ENCODE measurements at places on chromosomes 3 and 15.

- DNase-seq, result no peak
Measured at GRCh38 chr15:69225355-69226022, 65.1 kb downstream of the GLCE start.

- DNase-seq, result no peak
Measured at GRCh38 chr15:36356978-36357601, 222.3 kb upstream of the CDIN1 start.

DNA sequence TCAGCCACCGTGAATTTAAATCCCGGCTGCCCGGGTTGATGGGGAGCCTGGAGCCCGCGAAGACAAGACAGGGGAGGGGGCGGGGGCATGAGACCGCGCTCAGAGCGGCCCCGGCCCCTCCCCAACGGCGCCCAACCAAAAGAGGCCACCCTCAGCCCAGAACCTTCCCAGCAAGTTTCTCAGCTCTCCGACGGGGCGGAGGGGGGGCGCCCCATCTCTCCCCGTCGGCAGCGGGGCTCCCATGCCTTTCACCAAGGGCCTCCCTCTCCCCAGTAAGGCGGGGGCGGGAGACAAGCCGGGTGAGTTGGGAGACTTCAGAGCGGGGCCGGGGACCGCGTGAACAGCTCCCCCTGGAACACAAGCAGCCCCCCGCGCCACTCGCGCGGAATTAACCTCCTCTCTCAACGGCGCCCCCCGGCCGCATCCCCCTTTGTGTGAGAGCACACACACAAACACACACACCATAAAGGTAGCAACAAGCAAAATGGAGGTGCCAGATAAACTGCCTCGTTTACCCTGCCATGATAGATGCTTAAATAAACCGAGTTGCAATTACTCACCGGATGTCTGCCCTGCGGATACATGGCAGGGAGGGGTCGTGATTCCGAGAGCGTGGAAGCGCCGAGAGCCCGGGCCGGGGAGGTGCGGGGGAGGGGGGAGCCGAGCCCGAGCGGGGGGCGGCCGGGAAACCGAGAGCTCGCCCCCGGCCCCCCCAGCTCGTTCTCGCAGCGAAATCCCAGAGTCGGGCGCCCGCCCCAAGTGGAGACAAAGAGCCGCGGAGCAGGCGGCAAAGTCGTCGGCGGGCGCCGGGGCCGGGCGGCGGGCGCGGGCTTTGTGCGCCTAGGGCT, 1.3 kb downstream of the TLE3 start:
- DNase-seq, result peak; percentile 73

DNA sequence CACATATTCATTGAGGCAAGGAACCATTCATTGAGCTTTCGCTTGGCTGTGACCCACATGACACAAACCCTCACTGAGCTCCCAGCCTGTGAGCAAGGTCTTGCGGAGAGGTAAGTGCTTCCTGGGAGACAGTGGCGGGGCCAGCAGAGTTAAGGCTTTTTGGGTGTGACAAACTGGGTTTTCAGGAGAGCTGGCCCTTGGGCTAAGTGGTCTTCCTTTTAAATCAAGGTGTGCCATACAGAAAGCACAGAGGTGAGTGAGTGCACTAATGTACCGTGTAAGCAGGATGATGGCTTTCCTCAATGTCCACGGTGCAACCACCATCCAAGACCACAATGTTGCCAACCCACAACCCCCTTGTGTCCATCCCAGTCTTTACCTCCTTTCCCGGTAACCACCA, 28.6 kb downstream of the POMGNT2 start:
- DNase-seq, result no peak

DNA sequence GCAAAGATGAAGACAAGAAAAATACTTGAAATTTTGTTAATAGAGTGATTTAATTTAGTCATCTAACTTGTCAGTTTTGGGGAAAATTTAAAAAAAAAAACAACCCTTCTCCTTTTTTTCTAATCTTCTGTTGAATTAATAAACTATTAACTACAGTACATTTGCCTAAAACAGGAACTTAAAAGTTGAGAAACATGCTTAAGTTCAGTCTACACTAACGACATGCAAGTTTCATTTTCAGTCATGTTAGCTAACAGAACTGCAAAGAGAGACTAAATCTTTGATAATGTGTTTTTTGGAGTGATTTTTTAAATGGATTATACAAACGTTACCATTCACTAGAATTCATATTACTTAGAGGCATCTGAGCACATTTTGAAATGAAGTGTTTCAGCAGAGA, 71.9 kb upstream of the MBNL1 start:
- DNase-seq, result no peak

DNA sequence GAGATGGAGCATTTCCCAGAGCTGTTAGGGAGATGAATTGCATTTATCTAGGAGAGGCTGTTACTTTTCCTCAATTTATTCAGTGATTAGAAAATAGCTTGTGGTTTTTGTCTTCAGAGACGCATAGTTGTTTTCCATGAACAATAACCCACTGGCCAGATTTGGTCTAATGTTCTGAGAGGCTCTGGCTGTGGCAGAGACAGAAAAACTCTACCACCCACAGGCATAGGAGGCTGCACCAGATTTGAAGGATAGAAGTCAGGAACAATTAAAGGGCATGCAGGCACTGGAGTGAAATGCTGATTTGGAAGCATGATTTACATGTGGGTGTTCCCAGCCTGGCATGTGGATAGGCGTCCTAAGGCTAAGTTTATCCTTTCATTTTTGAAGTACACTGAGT, 143.5 kb downstream of the NFKBIZ start:
- no peak for DNase-seq

- DNase-seq, result no peak
Measured at GRCh38 chr15:65571971-65572370, 39.0 kb downstream of the INTS14 start.

- peak; percentile 55 for DNase-seq
Measured at GRCh38 chr15:74400915-74401757, 32.6 kb downstream of the SEMA7A start.

DNA sequence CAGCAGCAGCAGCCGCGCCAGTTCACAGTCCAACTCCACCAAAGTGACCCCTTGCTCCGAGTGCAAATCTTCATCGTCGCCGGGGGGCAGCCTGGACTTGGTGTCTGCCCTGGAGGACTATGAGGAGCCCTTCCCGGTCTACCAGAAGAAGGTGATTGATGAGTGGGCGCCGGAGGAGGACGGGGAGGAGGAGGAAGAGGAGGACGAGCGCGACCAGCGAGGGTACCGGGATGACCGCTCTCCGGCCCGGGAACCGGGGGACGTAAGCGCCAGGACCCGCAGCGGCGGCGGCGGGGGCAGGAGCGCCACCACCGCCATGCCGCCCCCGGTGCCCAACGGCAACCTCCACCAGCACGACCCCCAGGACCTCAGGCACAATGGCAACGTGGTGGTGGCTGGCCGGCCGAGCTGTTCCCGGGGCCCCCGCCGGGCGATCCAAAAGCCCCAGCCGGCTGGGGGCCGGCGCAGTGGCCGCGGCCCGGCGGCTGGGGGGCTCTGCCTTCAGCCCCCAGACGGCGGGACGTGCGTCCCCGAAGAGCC, 224.1 kb upstream of the IL12A start:
- peak; percentile 7 for DNase-seq

- DNase-seq, result no peak
Measured at GRCh38 chr15:96199111-96199510, 131.4 kb upstream of the NR2F2 start.

DNA sequence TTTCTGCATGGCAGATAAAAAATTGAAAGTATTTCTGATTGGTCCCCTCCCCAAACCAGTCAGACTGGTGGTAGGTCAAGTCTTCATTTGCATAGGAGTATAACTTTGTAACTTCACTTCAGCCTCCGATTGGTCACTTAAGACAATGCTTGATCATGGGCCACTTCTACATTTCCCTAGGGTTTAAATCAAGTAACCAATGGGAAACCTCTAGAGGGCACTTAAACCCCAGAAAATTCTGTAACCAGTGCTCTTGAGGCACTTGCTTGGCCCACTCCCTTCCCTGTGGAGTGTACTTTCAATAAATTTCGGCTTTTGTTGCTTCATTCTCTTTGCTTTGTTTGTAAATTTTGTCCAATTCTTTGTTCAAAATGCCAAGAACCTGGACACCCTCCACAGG, 225.5 kb downstream of the ARPP21 start:
- DNase-seq, result no peak

GRCh38 chr15:56243163-56244037, at the start of gene RFX7:
Gene RFX7, minus strand, starts transcription at chr15:56243879. Its CDS starts 594 bp downstream, at chr15:56243285.
- peak; percentile 77 for DNase-seq

DNA sequence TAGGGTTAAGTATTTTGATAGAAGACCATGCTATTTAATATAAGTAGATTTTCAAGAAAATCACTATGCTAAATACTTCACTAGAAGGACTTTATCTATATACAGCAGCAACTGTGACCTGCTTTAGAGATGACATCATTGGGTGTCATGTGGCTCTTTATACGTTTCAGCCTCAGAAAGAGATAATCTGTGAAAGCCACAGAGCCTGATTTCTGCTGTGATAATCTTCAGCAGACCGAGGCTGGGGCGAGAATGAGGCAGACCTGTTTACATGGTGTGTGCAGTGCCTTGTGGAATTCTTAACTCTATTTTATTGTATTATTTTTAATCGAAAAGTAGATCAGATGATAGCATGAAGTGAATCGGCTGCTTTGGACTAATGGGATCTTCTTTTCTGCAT, 471.2 kb downstream of the MFSD1 start:
- no peak for DNase-seq

DNA sequence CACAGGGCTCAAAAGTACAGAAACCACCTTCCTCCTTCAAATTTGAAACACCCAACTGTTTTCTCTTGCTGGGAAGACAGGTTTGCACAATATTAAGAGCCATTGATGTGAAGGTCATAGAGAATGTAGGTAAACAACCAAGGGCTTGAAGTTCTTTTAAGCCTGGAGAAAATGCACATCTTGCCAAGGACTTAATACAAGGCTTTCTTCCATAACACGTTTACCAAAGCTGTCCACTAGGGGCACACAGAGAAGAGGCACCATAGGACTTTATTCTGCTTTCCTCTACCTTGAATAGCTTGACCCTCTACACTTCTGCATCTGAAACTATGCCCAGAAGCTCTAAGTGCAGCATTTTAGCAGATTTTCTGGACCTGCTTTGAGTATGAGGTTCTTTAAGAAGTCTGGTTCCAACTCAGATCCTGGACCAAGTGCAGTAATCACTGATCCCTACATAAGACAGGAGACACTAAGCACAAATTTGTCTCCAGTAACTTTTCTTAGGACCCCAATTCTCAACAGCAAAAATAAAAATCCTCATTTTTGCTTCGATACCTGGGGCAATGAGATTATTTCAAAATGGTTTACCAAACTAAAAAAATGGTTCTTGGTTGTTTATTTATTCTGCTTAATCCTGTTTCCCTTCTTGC, 138.0 kb downstream of the FBN1 start:
- peak; percentile 9 for DNase-seq

DNA sequence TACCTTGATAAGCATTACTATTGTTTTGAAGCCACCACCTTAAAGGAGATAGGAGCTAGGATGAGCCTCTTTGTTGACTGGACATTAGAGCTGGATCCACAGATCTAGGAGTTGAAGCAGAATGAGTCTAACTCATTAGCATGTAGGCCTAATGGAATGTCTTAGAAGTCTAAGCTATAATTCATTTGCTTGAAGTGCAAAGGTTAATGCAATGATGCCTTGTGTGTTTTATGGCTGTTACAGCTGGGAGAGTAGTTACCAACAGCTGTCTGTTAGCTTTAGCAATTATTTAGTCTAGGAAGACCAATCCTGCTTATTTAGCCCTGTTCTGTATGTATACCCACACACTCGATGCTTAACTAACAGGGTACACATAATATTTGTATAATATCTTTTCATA, 419.3 kb downstream of the TUSC7 start:
- DNase-seq, result no peak

- no peak for DNase-seq
Measured at GRCh38 chr3:181210275-181210674, 220.7 kb upstream of the DNAJC19 start.

DNA sequence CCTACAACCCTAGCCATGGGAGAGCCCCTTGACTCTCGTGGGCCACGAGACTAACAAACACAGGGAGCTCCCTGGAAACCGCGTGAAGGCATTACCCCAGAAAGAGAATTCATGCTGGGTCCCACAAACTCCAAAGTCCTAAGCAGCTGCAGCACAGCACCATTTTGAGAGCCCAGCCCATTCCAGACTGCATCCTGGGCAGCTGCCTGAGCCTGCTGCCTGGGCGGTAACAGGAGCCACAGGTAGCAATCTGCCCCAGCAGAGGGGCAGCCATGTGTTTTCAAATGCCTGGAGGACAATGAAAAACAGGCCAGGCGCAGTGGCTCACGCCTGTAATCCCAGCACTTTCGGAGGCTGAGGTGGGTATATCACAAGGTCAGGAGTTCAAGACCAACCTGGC, 62.9 kb upstream of the TBC1D23 start:
- DNase-seq, result no peak

GRCh38 chr3:71052716-71053115, 530.8 kb downstream of the FOXP1 start:
- no peak for DNase-seq

GRCh38 chr3:158794936-158795518, 6.8 kb upstream of the MFSD1 start:
- no peak for DNase-seq

GRCh38 chr3:23805210-23805632, 534 bp upstream of the UBE2E1 start:
- no peak for DNase-seq

DNA sequence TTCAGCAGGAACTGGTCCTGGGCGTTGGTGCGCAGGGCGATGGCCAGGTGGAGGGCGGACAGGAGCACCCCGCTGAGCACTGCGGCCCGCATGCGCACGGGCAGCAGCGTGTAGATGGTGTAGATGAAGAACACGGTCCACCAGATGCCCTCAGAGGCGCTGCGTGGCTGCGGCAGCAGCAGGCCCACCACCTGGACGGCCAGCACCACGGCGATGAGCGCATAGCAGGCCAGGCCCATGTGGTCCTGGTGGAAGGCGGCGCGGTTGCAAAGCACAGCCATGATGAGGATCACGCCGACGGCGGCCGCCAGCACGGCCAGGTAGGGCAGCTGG, 1.5 kb downstream of the ADCY5 start:
- no peak for DNase-seq

- no peak for DNase-seq
Measured at GRCh38 chr3:156299569-156299968, 179.2 kb downstream of the KCNAB1 start.

DNA sequence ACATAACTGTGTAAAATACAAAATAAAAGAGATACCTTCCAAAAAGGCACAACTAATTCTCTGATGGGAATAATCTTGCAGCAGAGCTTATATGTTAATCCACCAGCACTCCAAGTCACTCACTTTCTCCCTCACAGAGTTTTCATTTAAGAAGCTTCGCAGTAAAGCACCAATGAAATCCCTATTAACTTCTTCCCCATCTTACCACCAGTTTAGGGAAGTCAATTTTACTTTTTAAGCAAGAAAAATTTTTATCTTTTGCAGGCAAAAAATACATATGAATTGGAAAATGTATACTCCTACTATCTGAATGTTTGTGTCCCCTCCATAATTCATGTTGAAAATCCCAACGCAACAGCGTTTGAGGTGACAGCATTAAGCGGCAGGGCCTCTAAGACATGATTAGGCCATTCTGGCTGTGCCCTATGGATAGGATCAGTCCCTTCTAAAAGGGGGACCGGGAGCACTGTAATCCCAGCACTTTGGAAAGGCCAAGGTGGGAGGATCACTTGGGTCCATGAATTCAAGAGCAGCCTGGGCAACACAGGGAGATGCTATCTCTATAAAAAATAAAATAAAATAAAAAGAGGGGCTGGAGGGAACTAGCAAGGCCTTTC, 435.8 kb downstream of the SHQ1 start:
- DNase-seq, result no peak

GRCh38 chr3:184315543-184315867, 1.1 kb downstream of the EIF4G1 start:
- DNase-seq, result no peak

- DNase-seq, result no peak
Measured at GRCh38 chr3:149465351-149465883, 9.1 kb upstream of the TM4SF4 start.

- no peak for DNase-seq
Measured at GRCh38 chr3:99651531-99651930, 13.1 kb downstream of the COL8A1 start.

Data from stimulated activated naive CD8-positive, alpha-beta T cell treated with anti-CD3 and anti-CD28 coated beads, Interleukin-15, Interleukin-2, amounts not matched to agents 100 U/mL and 50 U/mL, for 24 hours (primary cell).